Germinal center (tissue), 1 donor: ENCODE measurements at places on chromosomes 13 and 19.

DNA sequence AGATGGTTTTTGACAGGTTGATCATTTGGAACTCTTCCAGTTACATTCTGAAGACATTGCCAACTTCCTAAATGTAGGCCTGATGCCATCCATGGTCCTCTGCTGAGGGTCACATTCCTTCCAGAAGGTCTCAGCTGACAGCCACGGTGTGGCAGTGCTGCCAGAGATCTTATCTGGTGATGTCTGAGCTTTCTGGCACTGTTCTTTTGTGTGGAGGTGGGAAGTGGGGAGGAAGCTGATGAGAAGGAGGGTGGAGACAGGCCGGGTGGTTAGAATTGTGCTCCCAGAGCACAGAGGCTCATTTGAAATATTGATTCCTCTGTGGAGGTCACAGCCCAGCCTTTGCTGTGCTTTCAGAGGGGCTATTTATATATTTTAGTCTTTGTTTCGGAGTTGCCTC, 16.1 kb upstream of the MTIF3 start:
- DNase-seq, result no peak

GRCh38 chr13:100610391-100611347, 22.1 kb upstream of the GGACT start:
- peak; percentile 58 for DNase-seq

- no peak for DNase-seq
Measured at GRCh38 chr19:50565984-50566903, 2.0 kb downstream of the LRRC4B start.

DNA sequence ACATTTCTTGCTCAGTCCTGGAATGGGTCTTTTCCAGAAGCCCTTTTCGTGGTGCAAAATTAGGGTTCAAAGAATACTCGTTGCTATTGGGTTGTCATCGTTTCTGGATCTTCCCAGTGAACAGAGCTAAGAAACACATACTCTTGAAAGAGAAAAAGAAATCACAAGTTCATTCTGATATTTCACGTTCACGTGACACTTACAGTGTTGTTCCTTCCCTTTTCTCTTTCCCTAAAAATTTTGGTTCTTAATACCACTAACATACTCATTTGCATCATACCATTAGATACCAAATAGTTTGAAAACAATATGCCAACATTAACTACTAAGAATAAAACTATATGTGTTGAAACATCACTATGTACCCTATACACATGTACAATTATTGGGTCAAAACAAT, 13.4 kb upstream of the GTF2F1 start:
- no peak for DNase-seq

- DNase-seq, result no peak
Measured at GRCh38 chr19:3466635-3467034, 13.7 kb downstream of the SMIM24 start.

DNA sequence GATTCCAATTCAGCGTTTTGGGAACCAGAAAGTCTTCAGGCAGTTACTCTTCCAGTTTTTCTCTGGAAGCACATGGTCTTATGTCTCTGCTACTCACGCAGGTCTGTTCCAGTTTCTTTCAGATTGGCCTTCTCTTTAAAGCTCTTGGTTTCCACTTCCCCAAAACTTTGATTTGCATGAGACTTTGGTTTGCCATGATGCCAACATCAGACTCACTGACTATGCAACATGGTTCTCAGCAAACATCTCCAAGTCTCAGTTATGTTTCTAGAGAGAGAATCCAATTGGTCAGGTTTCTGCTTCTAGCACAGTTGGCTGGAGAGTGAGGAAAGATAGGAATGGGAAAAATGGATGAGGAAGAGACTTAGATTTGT, 3.1 kb downstream of the AKAP11 start:
- DNase-seq, result peak; percentile 42

DNA sequence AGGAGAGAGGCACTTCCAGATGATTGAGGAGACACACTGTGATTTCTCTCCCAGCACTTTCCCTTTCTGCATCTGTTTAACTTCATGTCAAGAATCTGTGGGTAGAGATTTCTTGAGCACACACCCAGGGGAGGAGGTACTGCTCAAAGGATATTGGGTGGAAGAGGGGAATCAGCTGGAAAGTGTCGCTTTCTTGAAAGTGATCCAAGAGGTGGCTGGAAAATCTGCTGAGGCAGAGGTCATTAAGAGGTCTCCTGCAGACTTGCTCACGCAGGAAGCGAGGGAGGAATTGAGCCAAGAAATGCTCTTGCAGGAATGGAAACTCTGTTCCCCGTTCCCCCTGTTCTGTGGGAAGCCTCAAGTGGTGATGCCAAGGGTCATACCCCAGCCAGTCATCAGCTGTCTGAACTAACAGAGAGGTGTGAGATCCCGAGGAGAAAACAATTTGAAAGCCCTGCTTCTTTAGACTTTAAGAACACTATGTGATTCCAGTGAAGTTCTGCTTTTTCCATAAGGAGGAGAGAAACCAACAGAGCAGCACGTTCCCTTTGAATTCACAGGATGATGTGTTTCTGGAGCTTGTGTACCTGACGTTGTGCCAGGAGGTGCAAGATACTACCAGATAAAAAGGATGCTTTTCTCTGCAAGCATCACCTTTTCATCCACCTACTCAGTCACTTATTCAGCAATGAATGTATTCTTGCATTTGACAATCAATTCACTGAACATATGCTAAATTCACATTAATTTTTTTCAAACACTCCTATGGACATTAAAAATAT, 163.4 kb upstream of the GPR12 start:
- no peak for DNase-seq

- no peak for DNase-seq
Measured at GRCh38 chr19:48175578-48175977, 5.1 kb downstream of the ZSWIM9 start.

GRCh38 chr19:48391100-48392005, at the start of gene KDELR1:
TSS of gene KDELR1 (minus strand) at chr19:48391551. CDS start at chr19:48391358, 193 bp downstream.
- peak; percentile 88 for DNase-seq

GRCh38 chr13:36685927-36686326, 12.1 kb downstream of the SERTM1 start:
- DNase-seq, result no peak
